EL (cell line): ENCODE measurements at places on chromosomes 11 and 22.
A peak's percentile ranks its signal among the peaks of the same experiment; 100 is the strongest.

GRCh38 chr11:113593698-113594308 lies 112.3 kb downstream of the TMPRSS5 start:
- no peak for DNase-seq

- DNase-seq = no peak
Measured at GRCh38 chr11:12696911-12697581, 22.8 kb downstream of the TEAD1 start.

GRCh38 chr11:86481399-86481798 lies 106.7 kb downstream of the CCDC81 start:
- peak; percentile 24 for DNase-seq

GRCh38 chr22:46747646-46748045 lies 9.6 kb upstream of the CERK start:
- DNase-seq = no peak

DNA sequence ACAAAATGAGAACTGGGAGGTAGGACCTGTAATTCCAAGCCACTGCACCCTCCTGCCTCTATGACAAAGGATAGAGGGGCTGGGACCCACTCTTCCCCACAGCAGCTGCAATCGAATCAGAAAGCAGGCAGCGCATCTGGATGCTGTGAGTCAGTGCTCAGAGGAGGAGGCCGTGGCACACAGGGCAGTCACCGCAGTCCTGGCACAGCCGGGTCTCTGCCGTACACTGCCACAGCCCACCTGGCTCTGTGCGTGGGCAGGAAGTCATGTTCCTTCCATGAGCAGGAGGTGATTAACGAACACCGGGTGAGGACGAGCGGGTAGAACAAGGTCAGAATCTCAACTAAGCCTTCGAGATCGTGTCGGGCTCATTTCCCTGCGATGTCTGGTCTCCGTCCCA lies 30.2 kb upstream of the PPFIA1 start:
- DNase-seq = no peak

DNA sequence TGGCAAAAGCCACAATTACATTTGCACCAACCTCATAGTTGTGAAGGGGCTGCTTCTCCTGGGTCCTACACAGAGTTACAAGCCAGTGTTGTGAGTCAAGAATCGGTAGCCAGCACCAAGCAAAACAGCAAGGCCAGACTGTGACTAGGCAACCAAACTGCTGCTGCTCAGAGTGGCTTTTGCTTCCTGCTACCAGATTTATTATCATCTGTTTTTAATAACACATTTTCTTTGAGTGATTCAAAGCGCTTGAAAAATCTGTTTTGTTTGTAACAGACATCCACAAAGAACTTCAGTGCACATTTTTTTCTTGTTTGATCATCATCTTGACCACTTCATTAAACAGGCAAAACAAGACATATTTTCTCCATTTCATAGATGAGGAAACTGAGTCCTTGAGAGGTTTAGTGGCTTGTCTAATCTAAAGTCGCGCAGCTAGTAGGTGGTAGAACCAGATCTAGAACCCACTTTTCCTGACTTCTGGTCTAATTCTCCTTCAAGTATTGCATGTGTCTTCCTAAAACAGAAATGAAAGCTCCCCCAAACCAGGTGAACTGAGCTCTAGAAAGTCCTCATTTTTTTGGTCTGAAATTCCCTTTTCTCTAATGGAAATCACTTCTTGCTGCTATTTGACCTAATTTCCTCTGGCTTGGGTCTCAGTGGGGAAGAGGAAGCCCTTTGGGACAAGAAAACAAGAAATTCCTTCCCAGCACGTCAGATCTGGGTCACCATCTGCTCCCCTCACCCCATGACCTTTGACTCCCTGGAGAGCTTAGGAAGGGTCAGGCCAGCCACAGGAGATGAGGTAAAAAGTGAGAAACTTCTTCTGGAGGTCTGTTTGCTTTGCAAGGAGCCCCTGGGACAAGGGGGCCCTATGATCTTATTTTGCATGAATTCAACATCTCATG lies 39.9 kb downstream of the CWC15 start:
- peak; percentile 96 for DNase-seq

DNA sequence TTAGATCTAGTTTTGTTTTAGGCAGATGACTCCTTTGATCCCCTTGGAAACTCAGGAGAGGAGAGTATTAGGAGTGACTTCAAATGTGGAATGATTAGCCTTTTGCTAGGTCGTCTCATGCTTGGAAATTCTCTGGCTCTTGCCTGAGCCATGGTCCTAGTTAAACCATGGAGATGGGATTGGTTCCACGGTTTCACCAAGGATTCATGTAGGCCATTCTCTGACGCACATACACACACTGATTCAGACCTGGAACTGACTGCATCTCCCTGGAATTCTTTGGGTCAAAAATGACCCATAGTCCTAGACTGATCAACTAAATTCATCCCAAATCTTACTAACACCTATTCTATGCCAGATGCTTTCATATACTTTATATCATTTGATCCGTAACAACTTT lies 56.5 kb downstream of the POLD3 start:
- peak; percentile 13 for DNase-seq

- DNase-seq = no peak
Measured at GRCh38 chr11:35047179-35047578, 91.8 kb upstream of the CD44 start.

DNA sequence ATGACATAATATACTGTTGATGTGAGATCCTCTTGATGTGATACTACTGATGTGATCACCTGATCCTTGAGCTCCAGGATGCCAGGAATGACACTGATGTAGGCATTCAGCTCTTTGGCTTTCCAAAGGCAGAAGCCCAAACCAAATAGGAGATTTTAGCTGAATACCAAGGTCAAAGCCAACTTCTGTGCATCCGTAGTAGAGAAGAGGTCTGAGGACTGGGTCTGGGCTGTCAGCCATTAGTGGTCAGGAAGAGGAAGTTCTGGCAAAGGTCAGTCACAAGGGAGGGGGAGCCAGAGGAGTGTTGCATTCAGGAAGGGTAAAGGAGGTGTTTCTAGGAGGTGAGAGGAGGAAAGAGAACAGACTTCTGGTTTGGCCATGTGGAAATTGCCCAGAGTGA lies 53.4 kb upstream of the PARVG start:
- no peak for DNase-seq

DNA sequence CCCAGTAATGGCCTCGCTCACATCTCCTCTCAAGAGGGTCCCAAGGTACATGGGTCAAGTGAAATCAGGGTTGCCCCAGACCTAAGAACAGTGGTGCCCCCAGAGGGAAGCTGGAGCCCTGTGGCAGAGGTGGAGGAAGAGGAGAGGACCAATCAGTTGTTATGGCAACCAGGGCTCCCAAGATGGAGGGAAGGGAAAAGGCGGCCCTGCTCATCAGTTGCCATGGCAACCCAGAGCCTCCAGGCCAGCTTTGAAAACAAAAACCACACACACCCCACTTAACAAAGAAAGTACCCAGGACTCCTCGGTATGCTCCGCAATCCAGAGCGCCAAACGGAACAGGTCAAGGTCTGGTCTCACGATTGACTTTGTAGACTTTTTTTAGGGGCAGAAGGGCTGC lies 53.5 kb upstream of the SLC35C1 start:
- no peak for DNase-seq

GRCh38 chr11:60848714-60849151 lies 6.8 kb downstream of the CCDC86 start:
- no peak for DNase-seq

- DNase-seq = no peak
Measured at GRCh38 chr22:41222846-41223507, 17.8 kb downstream of the CHADL start.

DNA sequence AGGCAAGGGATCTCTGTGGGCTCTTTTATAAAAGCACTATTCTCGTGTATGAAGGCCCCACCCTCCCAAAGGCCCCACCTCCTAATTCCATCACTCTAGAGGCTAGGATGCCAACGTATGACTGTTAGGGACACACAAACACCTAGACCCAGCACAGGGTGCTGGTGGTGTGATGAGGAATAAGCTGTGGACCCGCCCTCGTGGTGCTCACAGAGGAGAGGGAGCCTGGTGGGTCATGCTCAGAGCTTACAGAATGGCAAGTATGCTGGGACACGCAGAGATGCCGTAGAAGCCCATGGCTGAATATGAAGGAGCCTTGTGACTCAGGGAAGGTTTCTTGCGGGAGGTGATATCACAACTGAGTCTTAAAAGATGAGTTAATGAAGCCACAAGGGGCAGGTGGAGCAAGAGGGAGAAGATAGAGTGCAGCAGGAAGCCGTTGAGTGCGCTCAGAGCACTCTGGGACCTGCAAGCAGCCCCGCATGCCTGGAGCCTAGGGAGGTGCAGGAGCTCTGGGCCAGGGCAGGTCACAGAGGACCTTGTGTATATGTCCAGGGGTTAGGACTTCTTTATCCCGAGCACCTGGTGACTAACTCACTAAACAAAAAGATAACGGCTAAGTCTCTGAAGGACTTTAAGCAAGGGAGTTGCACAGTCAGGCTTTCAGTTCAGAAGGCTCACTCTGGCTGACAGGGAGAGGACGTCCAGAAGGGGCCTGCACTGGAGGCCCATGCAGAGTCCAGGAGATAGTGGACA lies 160.9 kb downstream of the TRIM29 start:
- no peak for DNase-seq

- DNase-seq = no peak
Measured at GRCh38 chr11:32561835-32562234, 21.8 kb upstream of the EIF3M start.

DNA sequence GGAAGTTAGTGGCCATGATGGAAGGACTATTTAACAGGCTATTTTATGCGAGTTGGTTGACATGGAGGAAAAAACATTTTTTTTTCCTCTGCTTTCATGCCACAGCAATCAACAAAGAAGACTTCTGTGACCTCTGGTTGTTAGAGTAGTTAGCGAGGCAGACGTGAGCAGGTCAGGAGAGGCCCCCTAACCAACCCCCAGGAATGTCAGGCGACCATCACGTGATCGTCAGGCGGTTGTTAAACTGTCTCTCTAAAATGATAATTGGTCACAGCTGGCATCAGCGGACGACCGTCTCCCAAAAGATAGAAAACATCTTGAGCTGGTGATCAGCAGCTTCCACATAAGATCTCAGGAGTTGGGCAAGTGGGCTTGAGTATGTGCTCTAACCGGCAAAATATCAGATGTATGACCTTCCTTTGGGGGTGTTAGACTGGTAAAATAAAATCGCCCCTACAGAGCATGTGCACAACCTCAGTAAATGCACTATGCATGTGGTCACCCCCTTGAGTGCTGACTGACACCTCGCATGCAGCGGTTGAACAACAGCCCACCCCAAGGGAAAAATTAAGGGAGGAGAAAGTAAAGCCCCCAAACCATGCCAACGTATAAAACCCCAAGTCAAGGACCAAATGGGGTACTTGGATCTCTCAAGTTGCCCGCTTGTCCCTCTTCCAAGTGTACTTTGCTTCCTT lies 20.9 kb upstream of the NARS2 start:
- DNase-seq = peak; percentile 44

- DNase-seq = no peak
Measured at GRCh38 chr22:22050141-22050775, 67.7 kb upstream of the TOP3B start.

DNA sequence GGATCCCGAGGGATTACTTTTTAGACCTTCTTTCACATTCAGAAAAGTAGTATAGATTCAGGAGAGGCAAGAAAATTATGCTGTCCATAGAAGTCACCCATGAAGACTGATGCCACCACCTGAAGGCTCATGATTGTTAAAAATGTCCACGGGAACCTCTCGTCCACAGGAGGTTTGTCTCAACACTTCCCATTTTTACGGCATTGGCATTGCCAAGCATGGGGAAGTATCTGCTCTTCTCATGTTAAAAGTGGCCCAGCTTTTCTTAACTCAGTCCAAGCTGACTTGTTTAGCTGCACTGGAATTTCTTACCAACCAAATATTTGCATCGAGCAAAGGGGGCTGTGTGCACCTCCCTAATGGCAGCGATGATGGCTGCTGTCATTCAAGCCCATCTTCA lies 9.6 kb downstream of the CDPF1 start:
- DNase-seq = no peak

GRCh38 chr11:73453562-73453961 lies 77.4 kb downstream of the RELT start:
- DNase-seq = no peak

- peak; percentile 47 for DNase-seq
Measured at GRCh38 chr11:16606784-16607674, 131.4 kb upstream of the C11orf58 start.

- DNase-seq = no peak
Measured at GRCh38 chr11:96215826-96216225, 127.2 kb downstream of the MAML2 start.

- peak; percentile 61 for DNase-seq
Measured at GRCh38 chr11:121451986-121452608, at the start of gene SORL1. Gene SORL1 (plus strand): TSS chr11:121452314. CDS start chr11:121452332, 18 bp downstream.

DNA sequence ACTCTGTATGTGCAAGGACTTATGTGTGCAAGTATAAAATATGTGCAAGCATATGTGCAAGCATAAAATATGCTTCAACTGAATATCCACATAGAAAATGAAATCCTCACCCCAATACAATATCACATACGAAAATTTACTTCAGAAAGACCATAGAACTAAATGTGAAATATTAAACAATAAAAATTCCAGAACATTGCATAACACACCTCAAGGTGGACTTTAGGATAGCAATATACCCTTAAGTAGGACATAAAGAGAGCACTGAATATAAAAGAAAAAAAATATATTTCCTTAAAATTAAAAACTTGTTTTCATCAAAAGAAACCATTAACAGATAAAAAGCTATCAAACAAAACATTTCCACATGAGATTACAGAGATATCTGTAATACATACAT lies 67.8 kb downstream of the FCHSD2 start:
- DNase-seq = no peak

- DNase-seq = peak; percentile 59
Measured at GRCh38 chr22:35540595-35541253, at the start of gene RASD2. Gene RASD2 (plus strand): TSS chr22:35540831. CDS start chr22:35546810, 5,979 bp downstream.

DNA sequence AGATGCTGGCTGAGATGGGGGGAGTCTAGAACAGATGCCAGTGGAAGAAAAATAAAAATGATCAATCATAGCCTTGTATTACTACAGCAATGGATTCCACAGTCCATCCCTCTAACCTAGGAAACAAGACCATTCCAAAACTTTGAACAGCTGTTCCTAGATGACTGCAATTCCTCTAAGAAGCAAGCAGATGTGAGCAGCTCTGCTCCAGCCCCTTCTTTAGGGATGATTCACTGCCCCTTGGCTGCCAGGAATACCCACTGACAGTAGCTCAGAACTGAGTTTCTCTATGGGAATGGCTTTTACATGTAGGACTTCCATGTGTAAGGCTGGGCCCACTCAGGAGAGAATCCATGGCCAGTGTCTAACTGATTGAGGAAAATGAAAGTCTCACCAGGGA lies 943.9 kb downstream of the OPCML start:
- DNase-seq = peak; percentile 48

DNA sequence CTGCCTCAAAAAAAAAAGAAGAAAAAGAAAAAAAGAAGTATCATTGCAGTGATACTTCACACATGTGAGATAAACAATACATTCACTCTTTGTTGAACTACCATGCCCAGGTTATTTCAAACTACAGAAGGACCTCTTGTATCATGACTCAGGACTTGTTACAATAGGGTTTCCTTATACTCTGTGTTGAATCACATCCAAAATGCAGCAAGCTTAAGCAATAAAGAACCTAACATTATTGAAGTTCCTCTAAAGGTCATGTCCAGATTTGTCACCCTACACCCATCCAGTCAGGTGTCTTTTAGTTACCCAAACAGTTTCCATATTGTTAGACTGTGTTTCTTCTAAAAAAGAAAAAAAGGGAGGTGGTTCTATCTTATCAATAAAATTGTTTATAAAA lies 26.9 kb upstream of the ALKBH3 start:
- DNase-seq = no peak
